ENCODE measurements at places on chromosomes 1 and 21.

DNA sequence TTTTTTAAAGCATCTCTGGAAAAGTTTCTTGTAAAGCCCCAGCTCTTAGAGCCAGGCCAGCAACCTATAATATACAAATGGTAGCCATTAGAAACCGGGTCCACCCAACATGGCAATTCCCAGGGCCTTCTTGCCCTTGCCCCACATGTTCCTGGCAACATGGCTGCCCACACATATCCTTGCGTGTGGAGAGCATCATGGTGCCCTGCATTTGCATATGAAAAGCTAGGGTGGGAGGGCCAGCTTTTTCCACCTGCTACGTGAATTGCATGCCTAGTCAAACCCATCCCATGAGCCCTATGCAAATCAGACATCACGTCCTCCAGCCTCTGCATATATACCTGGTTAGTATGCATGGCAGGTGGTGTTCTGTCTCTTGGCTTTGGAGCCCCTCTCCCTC is 88.2 kb downstream of the RABGAP1L start:
- no peak for DNase-seq

- no peak for DNase-seq
These were observed 266.1 kb downstream of the DNM3 start for GRCh38 chr1:172107316-172107975.

DNA sequence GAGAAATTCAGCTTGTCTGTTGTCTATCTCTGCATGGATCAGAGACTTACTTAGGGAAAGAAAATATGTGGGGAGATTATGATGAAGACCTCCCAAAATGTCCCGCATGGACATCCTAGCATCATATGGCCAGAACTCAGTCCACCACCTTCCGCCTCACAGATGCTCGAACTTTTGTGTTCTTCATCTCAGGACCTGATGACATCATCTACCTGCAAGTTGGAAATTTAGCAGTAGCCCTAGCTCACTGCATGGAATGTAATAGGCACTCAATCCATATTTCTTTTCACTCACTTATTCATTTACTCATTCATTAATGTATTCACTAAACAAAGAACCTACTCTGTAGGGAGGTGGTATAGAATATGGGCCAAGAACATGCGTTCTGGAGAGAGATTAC is 96.8 kb downstream of the CLIC6 start:
- DNase-seq = no peak

GRCh38 chr1:161001525-161001924 is 19.4 kb downstream of the F11R start:
- no peak for DNase-seq

DNA sequence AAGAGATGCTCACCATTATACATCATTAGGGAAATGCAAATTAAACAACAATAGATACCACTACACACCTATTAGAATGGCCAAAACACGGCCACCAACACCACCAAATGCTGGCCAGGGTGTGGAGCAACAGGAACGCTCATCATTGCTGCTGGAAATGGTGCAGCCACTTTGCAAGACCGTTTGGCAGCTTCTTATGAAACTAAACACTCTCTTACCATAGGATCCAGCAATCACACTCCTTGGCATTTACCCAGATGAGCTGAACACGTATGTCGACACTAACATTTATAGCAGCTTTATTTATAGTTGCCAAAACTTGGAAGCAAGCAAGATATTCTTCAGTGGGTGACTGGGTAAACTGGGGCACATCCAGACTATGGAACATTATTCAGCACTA is 28.9 kb upstream of the ADARB1 start:
- no peak for DNase-seq

DNA sequence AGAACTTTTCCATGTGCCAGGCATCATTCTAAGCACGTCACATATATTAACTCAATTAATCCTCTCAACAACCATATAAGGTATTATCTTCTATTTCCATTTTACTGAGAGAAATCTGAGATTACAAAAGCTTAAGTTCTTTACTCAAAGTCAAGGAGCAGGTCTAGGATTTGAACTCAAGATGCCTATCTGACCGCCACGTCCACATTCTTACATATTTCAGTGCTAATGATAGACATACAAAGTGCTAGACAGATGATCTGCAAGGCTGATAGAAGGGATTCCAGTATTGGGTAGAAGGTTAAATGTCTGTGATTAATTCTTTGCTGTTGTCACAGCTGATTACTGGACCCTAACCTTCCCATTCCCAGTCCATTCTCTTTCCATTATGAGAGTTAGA is 4.4 kb downstream of the ATP5PB start:
- DNase-seq = no peak

- no peak for DNase-seq
These were observed 268.5 kb downstream of the PTPRC start for GRCh38 chr1:198907423-198907746.

- no peak for DNase-seq
These were observed 89.3 kb downstream of the HMCN1 start for GRCh38 chr1:185823467-185823866.

GRCh38 chr21:33852485-33852884 is 63.1 kb downstream of the ATP5PO start:
- DNase-seq = no peak

DNA sequence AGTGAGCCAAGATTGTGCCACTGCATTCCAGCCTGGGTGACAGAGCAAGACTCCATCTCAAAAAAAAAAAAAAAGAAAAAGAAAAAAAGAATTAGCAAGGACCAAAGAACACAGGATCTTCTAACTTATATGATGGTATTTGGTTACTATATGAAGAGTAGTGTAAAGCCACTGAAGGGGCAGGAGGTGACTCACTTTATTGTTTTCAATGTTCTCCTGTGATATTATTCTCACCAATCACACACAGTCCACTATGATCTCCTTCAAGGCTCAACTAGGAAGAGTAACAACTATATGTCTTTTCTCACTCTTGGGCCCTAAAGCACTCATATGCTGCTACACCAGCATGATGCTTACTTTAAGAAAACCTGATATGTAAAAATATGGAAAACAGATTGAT is 26.7 kb downstream of the RC3H1 start:
- no peak for DNase-seq

GRCh38 chr1:159783724-159784123 is 3.0 kb downstream of the DUSP23 start:
- DNase-seq = no peak
